ENCODE measurements at places on chromosomes 3 and 15.

- DNase-seq: no peak
Observed at GRCh38 chr15:25877681-25878080, 14.6 kb upstream of the ATP10A start.

DNA sequence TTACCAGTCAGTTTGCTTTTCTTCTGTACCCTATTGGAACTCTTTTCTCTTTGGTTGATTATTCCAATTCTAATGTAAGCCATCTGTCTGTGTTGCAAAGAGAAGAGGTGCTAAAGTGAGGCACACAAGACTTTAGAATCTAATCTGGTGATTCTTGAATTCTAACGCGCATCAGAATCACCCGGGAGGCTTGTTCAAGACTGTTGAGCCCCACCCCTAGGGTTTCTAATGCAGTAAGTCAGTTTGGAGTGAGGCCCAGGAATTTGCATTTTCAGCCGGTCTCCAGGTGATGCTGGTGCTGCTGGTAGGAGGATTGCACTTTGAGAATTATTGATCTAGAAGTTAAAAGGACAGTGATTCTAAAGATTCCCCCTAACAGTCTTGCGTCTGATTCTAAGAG lies 185.3 kb upstream of the CHRM5 start:
- DNase-seq: no peak

DNA sequence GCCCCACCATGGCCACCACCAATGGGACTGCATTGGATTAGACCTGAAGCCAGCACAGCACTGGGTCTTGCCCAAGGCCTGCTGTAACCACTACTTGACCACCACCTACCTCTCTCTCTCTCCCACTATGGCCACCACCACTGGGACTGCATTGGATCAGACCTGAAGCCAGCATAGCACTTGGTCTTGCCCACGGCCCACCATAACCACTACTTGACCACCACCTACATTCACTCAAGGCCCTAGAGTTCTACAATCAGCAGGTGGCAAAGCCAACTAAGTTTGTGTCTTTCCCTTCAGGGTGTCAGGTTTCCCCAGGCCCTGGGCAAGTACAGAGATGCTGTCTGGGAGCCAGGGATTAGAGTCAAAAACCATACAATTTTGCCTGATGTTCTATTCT lies 57.6 kb downstream of the ESYT3 start:
- DNase-seq: no peak

DNA sequence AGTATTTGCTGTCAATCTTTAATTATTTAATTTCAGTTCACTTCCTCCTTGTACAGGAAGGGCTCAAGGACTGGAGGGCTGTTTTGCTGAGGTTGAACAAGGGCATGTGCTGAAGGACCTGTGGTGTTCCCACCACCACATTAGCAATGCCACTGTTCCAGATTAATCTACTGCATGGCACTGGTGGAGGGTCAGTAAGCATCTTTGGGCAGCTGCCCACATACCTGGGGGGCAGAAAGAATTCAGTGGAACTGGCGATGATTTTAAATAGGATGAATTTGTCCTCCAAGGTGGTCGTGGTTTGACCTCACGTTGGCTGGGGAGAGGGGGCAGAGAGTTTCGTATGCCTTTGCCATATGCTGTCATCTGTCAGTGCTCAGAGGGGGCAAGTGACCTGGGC lies 244.8 kb downstream of the TLE3 start:
- no peak for DNase-seq

- no peak for DNase-seq
Observed at GRCh38 chr3:139222100-139222657, 121.6 kb upstream of the MRPS22 start.

- no peak for DNase-seq
Observed at GRCh38 chr3:15342246-15342645, 9.9 kb upstream of the SH3BP5 start.

GRCh38 chr3:11350374-11350773 lies 78.2 kb downstream of the ATG7 start:
- DNase-seq: no peak

DNA sequence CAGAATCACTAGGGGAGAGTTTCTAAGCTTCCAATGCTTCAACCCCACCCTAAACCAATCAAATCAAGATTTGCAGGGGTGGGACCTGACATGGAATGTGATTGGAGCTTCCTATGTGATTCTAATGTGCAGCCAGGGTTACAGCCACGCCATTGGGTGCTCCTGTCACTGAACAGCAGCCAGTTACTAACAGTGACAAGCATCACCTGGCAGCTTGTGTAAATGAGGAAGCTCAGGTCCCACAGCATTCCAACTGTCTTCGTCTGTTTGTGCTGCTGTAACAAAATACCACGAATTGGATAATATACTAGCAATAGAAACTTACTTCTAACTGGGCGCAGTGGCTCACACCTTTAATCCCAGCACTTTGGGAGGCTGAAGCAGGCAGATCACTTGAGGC lies 294.9 kb downstream of the SHQ1 start:
- no peak for DNase-seq

DNA sequence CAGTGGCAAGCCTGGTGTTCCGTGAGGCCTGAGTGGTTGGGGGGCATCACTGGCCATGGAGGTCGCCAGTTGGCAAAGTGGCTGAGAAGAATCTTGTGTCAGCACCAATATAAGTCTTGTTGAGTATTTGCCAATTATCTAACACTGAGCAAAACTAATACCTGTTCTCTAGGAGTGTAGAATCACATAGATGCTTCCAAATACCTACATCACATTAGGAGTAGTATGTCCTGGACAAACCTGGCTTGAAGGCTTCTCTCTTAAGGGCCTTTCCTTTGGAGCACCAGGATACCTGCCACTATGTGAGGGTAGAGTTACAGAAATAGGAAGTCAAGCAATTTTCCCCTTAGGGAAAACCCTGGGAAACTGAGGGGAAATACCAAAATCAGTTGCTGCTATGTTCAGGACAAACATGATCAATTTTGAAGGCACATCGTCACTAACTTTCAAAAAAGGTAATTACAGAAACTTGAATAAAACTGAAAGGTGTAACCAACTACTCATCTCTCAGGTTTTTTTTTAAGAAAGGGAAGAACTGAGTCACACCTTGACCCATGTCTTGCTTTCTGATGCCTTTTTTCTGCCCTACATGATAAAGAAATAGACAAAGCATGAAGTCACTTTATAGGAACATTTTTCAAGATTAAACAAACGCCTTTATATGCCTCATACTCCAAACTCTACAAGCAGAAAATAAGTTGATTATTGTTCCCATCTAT lies 100.4 kb downstream of the IMPG2 start:
- DNase-seq: no peak

DNA sequence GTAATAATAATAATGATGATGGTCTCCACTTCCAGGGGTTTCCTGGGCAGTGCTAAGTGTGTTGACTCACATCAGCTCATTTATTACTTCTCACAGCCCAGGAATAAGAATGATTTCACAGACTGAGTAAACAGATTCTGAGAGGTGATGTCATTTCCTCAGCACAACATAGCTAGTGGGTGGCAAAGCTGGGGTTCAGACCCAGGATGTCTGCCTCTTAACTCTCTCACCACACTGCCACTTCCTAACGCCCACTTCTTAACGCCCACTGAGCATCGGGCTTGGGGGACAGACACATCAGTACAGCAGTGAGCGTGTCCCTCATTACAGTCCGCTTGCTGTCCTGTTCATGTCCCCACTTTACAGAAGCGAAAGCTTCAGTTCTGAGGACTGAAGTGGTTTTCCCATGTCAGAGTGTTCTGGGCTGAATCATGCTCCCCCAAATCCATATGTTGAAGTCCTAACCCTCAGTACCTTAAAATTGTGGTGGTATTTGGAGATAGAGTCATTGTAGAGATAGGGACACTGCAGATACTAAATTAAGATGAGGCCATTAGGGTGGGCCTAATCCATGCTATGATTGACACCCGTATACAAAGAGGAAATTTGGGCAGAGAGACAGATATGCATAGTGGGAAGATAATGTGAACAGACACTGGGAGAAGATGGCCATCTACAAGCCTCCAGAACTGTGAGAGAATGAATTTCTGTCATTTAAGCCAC lies 68.0 kb downstream of the ATP2B2 start:
- DNase-seq: no peak

DNA sequence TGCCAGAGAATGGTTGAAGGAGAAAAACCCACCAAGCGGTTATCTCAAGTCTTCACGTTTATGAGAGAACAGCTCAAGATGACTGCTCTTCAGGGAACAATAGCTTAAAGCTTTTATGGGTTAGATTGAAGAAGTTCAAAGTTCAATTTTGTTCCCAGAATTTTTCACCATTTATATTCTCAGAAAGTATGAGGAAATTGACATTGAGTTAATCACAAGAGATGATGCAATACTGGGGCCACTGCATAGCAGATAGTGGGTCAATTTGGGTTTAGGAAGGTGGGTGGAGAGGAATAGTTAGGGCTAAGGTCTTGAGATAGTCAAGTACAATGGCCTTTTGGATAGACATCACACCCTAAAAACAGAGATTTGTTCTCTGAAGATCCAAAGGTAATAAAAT lies 539.3 kb downstream of the SQOR start:
- no peak for DNase-seq

DNA sequence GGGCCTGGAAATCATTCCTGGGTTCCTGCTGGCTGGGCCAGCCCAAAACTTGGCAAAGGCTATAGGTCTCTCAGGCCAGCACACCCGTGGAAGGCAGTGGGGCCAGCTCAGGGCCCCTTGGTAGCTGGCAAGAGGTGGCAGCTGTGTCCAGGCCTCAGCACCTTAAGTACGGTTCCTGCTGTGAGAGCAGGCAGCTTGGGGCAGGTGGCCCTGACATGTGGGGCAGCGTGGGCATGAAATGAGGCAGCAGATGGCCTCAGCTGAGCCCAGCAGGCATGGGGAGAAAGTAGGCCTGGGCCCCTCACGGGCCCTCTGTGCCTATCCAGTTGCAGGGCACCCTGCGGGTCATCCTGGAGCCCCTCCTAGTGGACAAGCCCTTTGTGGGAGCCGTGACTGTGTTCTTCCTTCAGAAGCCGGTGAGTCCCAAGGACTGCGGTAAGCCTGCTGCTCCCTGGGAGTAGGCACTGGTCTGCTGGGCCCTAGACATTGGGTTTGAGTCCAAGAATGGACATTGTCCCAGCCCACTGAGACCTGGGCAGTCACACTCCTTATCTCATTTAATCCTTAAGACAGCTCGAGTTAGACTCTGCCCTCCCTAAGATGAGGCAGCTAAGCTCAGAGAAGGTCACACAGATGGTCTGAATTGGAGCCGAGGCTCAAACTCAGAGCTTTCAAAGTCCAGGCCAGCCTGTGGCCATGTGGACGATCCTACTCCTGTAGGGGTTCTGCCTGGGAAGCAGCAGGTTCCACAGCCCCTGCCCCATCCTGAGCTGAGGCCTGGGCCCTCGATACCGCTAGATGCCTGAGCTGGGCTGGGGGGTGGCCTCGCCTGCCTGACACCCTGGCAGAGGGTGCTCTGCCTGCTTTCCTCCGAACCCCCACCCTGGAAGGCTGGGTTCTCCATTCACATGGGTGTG lies 25.5 kb downstream of the ESYT3 start:
- DNase-seq: no peak

DNA sequence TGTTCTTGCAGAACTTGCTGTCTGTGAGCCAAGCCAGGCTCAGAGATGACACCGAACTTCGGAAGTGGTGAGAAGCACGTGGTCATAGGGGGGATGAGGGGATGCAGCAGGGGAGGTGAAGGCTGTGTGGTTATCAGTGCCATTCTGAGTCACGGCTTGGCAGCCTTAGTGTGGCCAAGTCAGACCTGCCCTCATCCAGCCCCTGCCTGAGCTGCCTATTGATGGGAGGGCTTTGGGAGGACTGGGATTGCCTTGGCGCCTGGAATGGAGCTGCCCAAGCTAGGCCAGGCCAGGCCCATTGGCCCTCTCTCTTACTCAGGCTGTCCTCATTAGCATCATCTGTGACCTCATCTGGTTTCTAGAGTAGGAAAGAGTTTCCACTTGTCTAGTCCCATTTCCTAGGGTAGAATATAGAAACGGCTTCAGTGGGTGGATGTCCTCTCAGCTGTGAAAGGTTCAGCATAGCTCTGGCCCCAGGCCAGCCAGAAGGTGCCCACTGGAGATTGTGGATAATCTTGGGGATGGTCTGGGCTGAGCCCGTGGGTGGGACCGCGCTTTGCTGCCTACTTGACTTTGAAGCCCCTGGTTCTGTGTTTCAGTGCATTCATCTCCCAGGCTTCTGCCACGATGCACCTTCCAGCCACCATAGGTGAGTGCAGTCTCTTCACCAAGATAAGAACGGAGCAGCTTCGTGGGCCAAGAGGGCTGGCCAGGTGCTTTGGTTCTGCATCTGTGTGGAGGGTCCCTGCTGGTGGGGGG lies 7.2 kb downstream of the FAH start:
- DNase-seq: no peak

DNA sequence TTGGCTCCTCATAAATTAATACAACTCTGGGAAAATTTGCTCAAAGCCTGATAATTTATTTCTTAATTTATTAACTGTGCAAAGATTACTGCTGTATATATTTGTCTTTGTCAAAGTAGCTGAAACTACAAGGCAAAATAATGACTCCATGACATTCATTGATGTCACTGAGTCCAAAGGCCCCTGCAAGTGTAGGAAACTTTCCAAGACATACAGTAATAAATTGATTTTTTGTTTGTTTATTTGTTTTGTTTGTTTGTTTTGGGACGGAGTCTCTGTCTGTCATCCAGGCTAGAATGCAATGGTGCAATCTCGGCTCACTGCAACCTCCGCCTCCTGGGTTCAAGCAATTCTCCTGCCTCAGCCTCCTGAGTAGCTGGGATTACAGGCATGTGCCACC lies 96.8 kb upstream of the LPP start:
- no peak for DNase-seq

- no peak for DNase-seq
Observed at GRCh38 chr3:114144909-114145688, 33.8 kb downstream of the DRD3 start.

- no peak for DNase-seq
Observed at GRCh38 chr3:106836906-106837305, 540.3 kb upstream of the CCDC54 start.

DNA sequence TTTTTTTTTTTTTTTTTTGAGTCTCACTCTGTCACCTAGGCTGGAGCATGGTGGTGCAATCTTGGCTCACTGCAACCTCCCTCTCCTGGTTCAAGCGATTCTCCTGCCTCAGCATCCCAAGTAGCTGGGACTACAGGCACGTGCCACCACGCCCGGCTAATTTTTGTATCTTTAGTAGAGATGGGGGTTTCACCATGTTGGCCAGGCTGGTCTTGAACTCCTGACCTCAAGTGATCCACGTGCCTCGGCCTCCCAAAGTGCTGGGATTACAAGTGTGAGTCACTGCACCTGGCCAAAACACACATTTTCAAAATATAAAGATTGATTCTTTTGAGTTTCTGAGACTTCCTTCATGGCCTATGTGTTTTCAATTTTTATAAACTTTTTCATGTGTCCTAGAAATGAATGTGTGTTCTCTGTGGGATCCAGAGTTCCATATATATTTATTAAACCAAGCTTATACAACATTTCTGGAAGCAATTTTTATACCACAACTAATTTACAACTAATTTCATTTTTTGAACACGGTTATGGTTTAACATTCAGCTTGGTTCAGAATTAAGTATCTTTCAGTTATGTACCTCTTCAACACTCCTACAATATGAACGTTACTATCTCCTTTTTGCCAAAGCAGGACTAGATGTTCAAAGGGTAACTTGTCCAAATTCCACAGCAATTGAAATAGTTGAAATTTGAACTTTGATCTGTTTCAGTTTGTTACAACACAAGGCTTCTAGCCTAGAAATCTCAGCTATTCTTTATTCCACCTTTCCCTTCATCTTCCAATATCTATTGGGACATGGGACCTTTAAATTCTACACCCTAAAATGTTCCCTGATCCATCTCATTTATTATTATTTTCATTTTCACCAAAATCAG lies 1.5 kb downstream of the ACAD11 start:
- DNase-seq: no peak
